Naive B cell (primary cell): ENCODE measurements at places on chromosomes 4 and X.

- DNase-seq: no peak
Observed at GRCh38 chrX:79036157-79036880, 91.1 kb downstream of the P2RY10 start.

DNA sequence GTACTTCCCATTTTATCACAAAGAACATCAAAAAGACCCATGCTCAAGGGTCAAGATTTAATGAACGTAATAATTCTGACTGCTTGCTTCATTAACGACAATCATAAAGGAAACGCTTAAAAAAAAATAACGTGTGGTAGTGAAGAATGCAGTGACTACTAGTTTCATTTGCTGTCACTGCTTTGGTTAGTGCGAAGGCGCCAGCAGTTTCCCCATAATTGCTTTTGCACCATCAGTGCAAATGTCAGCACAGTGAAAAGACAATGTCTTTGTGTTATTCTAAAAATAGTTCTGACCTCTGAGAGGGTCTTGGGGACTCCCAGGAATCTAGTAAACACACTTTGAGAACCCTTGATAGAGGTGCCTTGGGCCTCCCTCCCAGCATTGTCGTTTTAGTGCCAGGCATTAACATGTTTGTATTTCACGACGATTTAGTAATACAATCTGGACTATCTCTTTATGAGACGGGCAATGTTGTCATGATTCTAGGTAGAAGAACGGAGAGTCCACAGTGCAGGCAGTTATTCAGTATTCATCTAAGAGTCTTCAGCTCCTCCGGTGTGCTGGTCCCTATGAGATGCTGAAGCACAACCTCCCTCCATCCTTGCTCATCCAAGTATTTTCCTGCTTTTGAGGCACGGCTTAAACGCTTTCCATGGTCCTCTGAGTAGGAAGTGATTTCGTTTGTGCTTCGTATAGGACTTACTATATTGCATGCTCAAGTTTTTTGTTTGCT lies 71.0 kb downstream of the AFF1 start:
- peak; percentile 32 for DNase-seq

DNA sequence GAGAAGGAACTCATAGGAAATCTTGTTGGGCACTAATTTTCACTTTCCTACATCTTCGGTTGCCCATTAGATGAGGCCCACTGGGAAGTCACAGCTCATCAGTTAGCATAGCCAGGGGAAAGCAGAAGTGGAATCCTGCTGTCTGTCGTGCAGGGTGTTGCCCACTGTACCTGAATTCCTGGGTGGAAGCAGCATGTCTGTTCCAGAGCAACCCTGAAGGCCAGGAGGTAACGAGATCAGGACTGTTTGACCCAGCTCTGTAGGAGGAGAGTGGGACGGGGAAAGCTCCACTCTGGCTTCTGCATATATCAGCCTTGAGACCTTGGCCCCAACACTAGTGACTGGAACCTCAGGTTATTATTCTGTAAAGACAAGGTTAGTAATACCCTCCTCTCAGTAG lies 296.1 kb downstream of the EVC2 start:
- no peak for DNase-seq

DNA sequence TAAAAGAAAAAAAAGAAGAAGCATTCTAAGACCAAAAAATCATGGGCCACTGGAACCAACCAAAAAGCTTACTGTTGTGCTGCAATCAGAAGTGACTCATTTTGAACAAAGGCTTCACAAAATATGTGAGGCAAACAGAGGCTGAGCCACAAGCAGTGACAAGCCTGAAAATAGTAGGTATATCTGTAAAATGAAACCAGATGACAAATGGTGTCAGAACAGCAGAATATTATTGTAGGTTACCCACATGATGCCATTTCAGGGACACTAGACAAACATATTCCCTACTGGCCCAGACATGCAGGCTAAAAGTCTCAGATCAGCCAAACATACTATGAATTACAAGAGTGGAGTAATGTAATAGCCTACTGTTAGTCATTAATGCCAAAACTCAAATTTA lies 1301.8 kb upstream of the DIAPH2 start:
- no peak for DNase-seq

DNA sequence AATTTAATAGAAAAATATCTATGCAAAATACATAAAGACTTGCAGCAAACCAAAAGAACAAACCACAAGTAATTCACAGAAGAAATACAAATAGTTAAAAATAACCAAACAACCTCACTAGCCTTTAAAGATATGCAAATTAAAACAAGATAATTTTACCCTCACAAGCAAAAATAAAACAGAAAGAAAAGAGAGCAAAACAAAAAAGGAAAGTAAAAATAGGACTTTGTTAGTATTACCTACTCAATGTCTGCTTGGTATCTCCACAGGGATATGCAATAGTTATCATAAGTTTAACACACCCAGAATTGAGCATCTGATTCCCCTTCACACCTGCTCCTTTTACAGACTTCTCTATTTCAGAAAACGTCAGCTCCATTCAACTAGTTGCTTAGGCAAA lies 737.5 kb upstream of the MAGEB2 start:
- DNase-seq: no peak

DNA sequence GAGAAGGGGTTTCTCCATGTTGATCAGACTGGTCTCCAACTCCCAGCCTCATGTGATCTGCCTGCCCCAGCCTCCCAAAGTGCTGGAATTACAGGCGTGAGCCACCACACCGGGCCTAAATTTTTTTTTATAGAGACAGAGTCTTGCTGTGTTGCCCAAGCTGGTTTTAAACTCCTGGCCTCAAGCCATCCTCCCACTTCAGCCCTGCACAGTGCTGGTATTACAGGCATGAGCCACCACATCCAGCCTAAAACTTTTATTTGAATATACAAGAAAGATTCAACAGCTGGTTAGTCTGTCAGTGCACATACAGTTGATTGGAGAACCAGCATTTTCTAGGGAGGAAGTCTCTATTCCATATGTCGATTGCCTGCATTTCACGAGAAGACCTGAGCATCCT lies 91.2 kb downstream of the LRP2BP start:
- DNase-seq: no peak

DNA sequence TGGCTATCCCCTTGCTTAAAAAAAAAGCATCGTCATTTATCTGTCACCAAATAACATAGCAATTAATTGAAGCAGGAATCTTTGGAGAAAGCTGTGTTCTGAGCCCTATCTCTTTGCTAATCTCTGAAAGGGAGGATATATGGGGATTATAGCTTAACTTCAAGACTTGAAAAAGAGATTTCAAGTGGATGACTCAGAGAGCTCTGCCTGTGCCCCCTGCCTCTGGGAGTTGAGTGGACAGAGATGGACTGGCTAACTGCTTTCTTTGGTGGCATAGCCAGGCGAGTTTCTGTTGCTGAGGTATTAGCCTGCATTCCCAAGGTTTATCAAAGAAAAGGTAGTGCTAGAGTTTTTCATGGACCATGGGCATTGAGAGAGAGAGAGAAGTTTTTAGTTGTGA lies 91.6 kb downstream of the DDIT4L start:
- DNase-seq: no peak

- DNase-seq: no peak
Observed at GRCh38 chrX:17501746-17502145, 126.7 kb downstream of the NHS start.

- no peak for DNase-seq
Observed at GRCh38 chrX:70480660-70481018, 36.0 kb downstream of the DLG3 start.

GRCh38 chr4:172985552-172985951 lies 183.1 kb upstream of the GALNT7 start:
- no peak for DNase-seq

- no peak for DNase-seq
Observed at GRCh38 chrX:153831429-153832150, 1.2 kb upstream of the PDZD4 start.

- DNase-seq: no peak
Observed at GRCh38 chrX:77118686-77119085, 328.5 kb upstream of the FGF16 start.
